ENCODE measurements at places on chromosomes 1 and 21.

- DNase-seq: no peak
Observed at GRCh38 chr21:40208206-40208947, 341.1 kb downstream of the PCP4 start.

GRCh38 chr1:69292833-69293232 lies 274.9 kb upstream of the LRRC7 start:
- no peak for DNase-seq

DNA sequence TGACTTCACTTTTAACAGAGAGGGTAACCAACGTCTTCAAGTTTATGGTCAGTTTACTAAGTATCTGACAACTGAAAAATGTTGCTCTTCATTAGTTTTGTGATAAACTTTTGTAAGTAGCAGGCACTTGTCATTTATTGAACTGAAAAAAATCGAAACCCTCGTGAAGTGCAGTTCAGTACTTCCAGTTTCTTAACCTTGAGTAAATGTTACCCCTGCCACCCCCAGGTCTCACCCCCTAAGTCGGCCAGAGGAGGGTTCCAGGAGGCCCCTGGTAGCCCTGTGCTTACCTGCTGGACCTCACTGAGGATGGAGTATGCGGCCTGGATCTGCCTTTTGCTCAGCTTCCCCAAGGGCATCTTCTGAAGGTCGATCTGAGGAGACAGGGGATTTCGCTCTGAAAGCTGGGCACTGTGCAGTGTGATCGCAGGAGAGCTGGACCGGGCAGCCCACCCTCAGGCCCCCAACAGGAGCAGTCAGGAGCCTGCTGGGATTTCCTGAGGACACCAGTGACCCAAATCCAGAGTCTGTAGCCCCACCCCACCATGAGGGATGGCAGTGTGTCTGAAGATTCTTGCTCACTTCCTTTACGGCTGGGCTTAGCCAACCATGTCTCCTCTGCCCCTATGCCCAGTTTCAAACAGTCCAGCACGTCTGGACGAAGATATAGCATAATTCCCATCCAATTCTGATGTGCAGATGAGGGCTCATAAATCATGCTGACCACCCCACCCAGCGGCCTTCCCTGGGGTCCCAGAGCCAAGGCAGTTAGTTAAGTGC lies 37.6 kb downstream of the PARP1 start:
- no peak for DNase-seq

GRCh38 chr1:77631751-77632150 lies 50.7 kb downstream of the ZZZ3 start:
- no peak for DNase-seq

DNA sequence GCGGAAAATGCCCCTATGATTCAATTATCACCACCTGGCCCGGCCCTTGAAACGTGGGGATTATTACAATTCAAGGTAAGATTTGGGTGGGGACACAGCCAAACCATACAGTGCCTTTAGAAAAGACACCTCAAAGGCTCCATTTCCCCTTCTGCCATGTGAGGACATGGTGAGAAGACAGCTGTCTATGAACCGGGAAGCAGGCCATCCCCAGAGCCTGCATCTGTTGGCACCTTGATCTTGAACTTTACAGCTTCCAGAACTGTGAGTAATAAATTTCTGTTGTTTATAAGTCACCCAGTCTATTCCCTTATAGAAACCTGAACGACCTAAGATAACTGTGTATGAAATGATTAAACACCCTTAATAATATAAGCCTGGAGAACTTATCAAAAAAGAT lies 61.6 kb downstream of the KIFAP3 start:
- DNase-seq: no peak

- no peak for DNase-seq
Observed at GRCh38 chr1:35361638-35362037, 93.1 kb downstream of the ZMYM4 start.

DNA sequence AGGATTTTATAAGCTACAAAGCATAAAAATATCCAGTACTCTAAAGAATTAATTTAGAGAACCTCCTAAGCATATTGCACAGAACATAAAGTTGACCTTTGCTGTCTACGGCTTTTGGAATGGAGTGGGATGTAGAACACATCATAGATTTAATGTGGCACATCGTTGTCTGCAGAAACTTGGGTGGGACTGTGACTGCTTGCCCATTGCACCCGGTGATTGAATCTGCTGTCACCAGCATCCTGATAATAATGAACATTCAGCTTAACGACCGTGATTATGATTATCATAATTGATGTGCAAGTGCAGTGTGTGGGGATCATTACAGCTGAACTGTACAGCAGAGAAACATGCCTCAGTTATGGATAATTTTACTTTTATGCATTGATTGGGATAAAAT lies 181.9 kb downstream of the SPATA17 start:
- DNase-seq: no peak
